ENCODE measurements at places on chromosomes 5 and 9. TPM values are rescaled to one million over a fixed set of nuclear protein-coding genes. Genes with fewer than 3 reads are reported as not detected.

Gene C5orf58
- not detected for total RNA-seq

Gene MAMDC2
- 0.27 TPM for total RNA-seq

Gene SPARC
- total RNA-seq = 17.8 TPM

Gene SNCAIP
- 0.05 TPM for total RNA-seq

Gene PHF24
- total RNA-seq = 0.09 TPM

Gene AKNA
- 7.0 TPM for total RNA-seq

Gene ADAMTS16
- 1.4 TPM for total RNA-seq

Gene UIMC1
- total RNA-seq = 41.7 TPM

Gene SPINK13
- total RNA-seq = 0.38 TPM

Gene SHOC1
- not detected for total RNA-seq

Gene GPRIN1
- total RNA-seq = 9.2 TPM

Gene ARSI
- total RNA-seq = 30.6 TPM

Gene LRRC19
- not detected for total RNA-seq

Gene IRX4
- 0.34 TPM for total RNA-seq

Gene CEP72
- 8.0 TPM for total RNA-seq

Gene LRRC26
- total RNA-seq = 1.3 TPM

Gene ELAVL2
- total RNA-seq = 0.04 TPM

Gene MCC
- 0.16 TPM for total RNA-seq

Gene TSSK1B
- total RNA-seq = not detected

Gene COL15A1
- 0.57 TPM for total RNA-seq

Gene OSMR
- 59.6 TPM for total RNA-seq

Gene SLC36A3
- not detected for total RNA-seq

Gene C8G
- 1.3 TPM for total RNA-seq

Gene BSPRY
- 0.07 TPM for total RNA-seq

Gene ANKDD1B
- total RNA-seq = 0.09 TPM

Gene PPIC
- total RNA-seq = 18.7 TPM

Gene EQTN
- not detected for total RNA-seq

Gene NMUR2
- 0.08 TPM for total RNA-seq

Gene MPDZ
- total RNA-seq = 9.9 TPM

Gene QRFP
- total RNA-seq = not detected

Gene PDZD2
- 0.42 TPM for total RNA-seq

Gene TCF7
- 10.2 TPM for total RNA-seq

Gene NTNG2
- total RNA-seq = 1.2 TPM

Gene CAVIN4
- 0.32 TPM for total RNA-seq

Gene ARID3C
- 0.17 TPM for total RNA-seq

Gene NNT
- total RNA-seq = 10.4 TPM

Gene PCDHAC2
- 4.0 TPM for total RNA-seq

Gene FUT7
- 0.07 TPM for total RNA-seq

Gene HTR1A
- not detected for total RNA-seq

Gene DMRTA1
- 0.52 TPM for total RNA-seq

Gene FOXD4L5
- total RNA-seq = 0.06 TPM

Gene PCDHA6
- total RNA-seq = 0.07 TPM

Gene GLDC
- 10.7 TPM for total RNA-seq

Gene CYSRT1
- total RNA-seq = 5.0 TPM

Gene FOXD4L6
- total RNA-seq = 0.06 TPM

Gene ADRB2
- total RNA-seq = 1.3 TPM

Gene FGF18
- 3.2 TPM for total RNA-seq

Gene ERCC8
- 11.8 TPM for total RNA-seq

Gene NR4A3
- total RNA-seq = 1.5 TPM

Gene ANKRD55
- not detected for total RNA-seq

Gene SLC34A1
- not detected for total RNA-seq
